HFFc6 (cell line): ENCODE measurements at places on chromosomes 6 and 20.

- DNase-seq, result no peak
Measured at GRCh38 chr6:77653816-77654215, 977 bp downstream of the MEI4 start.

DNA sequence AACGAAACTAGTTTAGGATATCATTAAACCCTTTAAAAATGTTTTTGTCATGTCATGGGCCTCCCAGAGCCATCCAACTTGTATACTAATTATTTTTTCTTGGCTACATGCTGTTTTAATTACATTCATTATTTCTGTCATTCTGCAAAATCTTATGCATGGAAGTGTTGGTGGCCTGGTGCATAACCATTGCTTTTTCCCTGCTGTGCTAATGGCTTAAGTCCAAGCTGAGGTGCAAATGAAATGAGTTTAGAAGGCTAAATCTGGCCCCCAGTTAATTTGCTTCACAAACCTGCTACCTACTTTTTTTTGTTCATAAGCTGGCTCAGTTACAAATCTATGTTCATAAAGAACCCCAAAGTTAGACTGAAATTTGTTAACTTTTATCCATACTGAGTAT lies 1249.9 kb downstream of the EPHA7 start:
- DNase-seq, result no peak

GRCh38 chr6:3265671-3266070 lies 6.9 kb downstream of the PSMG4 start:
- no peak for DNase-seq

GRCh38 chr6:12955956-12956355 lies 239.4 kb downstream of the PHACTR1 start:
- no peak for DNase-seq

GRCh38 chr20:19026901-19027644 lies 185.4 kb upstream of the SLC24A3 start:
- DNase-seq, result no peak

- DNase-seq, result no peak
Measured at GRCh38 chr6:112603726-112604125, 256.6 kb downstream of the RFPL4B start.

DNA sequence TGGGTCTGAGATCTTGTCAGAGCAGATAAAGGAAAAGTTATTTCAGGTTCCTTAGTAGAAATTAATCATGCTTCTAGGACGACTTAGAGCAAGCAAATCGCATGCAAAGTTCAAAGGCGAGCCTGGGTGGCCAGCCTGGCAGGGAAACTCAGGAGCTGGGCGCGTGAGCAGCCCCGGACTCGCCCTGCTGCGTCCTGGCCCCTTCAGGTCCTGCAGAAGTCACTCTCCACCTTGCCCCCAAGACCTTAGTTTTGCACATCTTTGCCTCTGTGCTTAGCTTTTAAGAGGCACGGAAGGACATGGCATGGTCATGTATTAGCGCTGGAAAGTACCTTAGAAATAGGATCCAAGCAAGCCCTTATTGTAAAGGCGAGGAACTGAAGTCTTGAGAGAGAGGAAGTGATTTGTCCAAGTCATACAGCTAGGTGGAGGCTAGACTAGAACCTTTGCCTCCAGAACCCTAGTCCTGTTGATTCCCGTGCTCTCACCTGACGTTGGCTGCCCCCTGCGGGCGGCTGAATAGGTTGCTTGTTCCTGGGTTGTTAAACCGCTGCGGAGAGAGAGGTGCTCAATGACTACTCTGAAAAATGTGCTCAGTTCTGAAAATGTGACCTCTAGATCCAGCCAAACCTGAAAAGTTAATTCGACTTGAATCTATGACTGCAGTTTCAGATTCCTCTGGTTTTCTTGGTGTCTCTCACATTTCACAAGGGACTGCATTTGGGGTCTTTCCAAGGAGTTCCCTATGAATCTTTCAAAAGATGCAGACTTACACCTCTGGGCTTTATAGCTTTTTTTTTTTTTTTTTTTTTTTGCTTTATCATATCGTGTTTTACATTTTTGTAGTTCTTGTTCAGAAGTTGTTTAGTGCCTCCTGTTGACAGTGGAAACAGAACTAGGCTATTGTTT lies 2.7 kb downstream of the MYB start:
- DNase-seq, result no peak
